ENCODE measurements at places on chromosomes 2 and 18.

DNA sequence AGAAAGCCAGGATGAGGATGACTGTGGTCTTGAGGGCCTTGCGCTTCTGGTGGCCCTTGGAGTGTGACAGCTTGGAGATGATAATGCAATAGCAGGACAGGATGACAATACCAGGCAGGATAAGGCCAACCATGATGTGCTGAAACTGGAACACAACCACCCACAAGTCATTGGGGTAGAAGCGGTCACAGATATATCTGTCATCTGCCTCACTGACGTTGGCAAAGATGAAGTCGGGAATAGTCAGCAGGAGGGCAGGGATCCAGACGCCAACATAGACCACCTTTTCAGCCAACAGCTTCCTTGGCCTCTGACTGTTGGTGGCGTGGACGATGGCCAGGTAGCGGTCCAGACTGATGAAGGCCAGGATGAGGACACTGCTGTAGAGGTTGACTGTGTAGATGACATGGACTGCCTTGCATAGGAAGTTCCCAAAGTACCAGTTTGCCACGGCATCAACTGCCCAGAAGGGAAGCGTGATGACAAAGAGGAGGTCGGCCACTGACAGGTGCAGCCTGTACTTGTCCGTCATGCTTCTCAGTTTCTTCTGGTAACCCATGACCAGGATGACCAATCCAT is 2.7 kb downstream of the CXCR4 start:
- DNase-seq, result no peak

DNA sequence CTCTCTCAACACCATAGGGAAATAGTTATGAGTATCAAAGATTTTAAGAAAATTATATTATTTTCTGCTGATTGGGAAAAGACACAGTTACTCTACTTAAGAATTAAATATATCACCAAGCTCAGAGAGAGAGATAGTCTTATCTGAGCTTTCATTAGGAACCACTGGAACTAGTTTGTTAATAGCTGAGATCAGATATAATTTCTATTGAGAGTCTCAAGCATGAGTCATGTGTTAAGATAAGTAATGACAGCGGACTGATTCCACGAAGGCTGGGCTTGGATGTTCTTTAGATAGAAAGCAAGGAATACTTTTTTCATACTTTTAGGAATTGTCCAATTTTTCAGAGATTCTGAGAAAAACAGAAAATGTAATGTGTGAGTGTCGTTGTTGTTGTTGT is 44.4 kb upstream of the RBM44 start:
- no peak for DNase-seq

GRCh38 chr2:21234464-21235120 is 110.8 kb downstream of the TDRD15 start:
- no peak for DNase-seq

DNA sequence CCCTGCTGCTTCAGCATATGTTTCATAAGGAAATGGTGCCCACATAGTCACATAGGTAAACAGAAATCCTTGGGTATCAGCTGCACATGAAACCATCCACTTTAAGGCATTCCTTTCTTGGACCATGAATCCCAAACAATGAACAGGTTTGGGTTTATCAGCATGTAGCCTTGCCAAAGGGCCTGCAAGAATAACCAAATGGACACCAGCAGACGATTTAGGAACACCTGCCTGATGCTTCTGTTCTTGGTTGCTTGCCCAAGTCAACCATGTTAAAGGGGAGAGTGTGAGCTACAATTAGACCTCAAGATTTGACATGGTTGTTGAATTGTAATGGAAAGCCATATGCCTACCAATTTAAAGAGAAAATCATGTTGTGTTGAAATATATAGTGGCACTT is 1342.7 kb upstream of the PIK3C3 start:
- no peak for DNase-seq

- no peak for DNase-seq
Measured at GRCh38 chr2:225027061-225027762, 15.1 kb downstream of the DOCK10 start.

DNA sequence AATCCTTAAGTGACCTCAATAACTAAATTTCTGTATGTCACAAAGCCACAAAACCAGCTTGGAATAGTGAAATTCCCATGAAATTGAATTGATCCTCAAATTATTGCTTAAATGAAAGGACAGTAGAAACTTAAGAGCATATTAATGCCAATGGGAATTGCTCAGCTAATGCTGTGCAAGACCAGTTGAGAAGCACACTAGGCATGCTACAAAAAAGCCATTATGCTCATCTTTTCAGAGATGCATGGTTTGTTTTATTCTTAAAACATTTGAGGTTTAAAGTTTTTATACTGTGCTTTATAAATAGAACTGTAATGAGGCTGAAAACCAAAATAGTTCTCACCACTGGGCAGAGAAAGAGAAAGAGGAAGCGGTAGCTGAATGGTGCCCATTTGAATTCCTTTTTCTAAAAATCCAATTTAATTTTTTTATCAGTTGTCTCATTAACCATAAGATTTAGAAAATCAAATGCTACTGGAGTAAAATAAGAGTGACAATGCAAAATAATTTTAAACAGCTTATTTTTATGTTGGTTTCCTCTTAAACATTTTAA is 98.6 kb downstream of the LNPK start:
- DNase-seq, result no peak

Data from hematopoietic multipotent progenitor cell (in vitro differentiated cells).